ENCODE measurements at places on chromosomes 1 and 21. TPM values are rescaled to one million over a fixed set of nuclear protein-coding genes. Genes with fewer than 3 reads are reported as not detected.

Gene PCAT6
- polyA plus RNA-seq, result 6.9 TPM

DNA sequence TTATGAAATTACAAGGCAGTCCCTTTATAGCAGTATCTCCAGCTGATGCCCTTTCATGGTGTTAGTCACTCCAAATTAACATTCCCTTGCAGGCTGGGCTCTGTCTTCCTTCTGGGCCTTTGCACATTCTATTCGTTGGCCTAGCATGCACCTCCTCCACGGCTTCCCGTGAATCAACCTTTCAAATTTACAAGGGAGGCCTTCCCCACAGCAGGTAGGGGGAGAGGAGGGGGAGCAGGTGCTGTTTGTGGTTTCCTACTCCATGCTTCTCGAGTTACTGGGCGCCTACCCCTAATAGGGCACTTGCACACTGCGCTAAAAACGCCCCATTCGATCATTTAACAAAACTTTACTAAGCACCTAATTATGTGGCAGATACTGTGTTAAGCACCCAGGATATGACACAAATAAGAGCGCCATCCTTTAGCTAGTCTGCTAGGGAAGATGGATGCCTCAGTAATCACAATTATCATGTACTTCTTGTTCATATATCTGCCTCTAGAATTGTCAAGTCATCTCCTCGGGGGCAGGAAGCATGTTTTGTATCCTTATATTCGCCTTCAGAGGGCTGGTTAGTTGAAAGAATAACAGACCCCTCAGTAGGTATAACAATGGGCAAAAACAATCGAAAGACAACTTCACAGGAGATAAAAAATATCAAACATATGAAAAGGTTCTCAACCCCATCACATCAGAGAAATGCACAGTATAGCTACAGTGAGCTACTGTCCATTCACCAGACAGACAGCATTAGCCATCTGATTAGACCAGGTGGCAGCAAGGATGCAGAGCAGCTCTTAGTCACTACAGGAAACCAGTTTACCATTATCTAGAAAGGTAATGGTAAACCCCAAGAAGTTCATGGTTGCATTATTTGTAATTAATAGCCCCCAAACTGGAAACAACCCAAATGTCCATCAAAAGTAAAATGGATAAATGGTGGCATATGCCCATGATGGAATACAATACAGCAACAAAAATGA lies 1.7 kb upstream of the ADAR start:
- H3K4me1 ChIP-seq, result peaks cover 9% of the 10 kb centered on the region
- peak overlapping the region; percentile 93 for H3K27ac ChIP-seq
- DNase-seq, result no peak
- no peak overlapping the region for H3K4me3 ChIP-seq
- no peaks in the 10 kb centered on the region for H3K27me3 ChIP-seq

- no peak for DNase-seq
- H3K4me3 ChIP-seq, result no peak overlapping the region
- H3K36me3 ChIP-seq, result peaks cover 28% of the 10 kb centered on the region
- H3K4me1 ChIP-seq, result no peaks in the 10 kb centered on the region
Observed at GRCh38 chr1:77961392-77961791, 17.5 kb downstream of the FUBP1 start.

- H3K27me3 ChIP-seq, result no peaks in the 10 kb centered on the region
- no peak overlapping the region for H3K4me3 ChIP-seq
- DNase-seq, result no peak
- no peak overlapping the region for H3K27ac ChIP-seq
Observed at GRCh38 chr21:46149205-46149901, 6.0 kb downstream of the FTCD start.

- DNase-seq, result no peak
- H3K27ac ChIP-seq, result no peak overlapping the region
- no peaks in the 10 kb centered on the region for H3K36me3 ChIP-seq
- no peak overlapping the region for H3K4me3 ChIP-seq
- H3K4me1 ChIP-seq, result no peaks in the 10 kb centered on the region
- no peaks in the 10 kb centered on the region for H3K27me3 ChIP-seq
Observed at GRCh38 chr1:153232553-153232952, 15.2 kb downstream of the PRR9 start.

Gene S1PR1
- polyA plus RNA-seq, result 58.8 TPM

DNA sequence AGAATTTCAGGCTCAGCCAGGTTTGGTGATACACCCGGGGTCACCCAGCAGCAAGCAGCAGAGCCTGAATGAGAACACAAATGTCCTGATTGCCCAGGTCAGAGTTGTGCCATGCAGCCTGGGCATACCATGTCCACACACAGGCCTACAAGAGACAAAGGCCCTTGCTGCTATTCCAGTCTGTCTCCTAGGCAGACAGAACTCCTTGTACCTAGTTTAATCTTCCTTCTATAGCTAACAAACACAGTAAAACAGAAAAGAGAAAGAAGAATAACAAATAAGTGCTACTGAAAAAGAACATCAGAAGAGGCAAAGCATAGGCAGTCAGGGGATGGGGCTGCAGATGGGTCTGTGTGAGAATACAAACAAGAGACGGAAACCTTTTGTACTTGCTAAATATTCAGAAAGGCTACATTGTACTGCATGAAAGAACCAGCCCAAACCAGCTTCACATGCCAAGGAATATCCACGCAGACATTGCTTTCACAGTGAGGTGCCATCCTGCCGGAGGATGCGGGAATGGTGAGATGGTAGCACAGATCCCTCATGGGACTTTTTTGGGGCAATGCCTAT lies 401.7 kb downstream of the OMA1 start:
- DNase-seq, result no peak
- no peaks in the 10 kb centered on the region for H3K4me1 ChIP-seq
- H3K36me3 ChIP-seq, result no peaks in the 10 kb centered on the region
- H3K27me3 ChIP-seq, result no peaks in the 10 kb centered on the region

Gene GPR37L1
- polyA plus RNA-seq, result 5.8 TPM

Gene COL6A1
- polyA plus RNA-seq, result 275 TPM

DNA sequence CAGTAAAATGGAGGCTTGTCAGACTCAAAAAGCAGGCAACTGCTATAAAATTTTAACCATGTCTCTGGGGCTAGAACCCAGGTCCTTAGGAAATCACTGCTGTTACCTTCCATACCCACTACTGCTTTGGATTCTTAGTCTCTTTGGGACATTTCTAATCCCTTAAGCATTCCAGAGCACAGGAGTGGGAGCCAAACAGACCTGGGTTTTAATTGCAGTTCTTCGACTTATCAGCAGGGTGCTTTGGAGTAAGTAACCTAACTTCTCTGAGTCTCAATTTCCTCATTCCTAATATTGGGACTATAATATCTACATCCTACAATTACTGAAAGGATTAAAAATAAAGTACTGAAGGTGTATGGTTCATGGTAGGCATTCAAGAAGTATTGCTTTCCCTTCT lies 161.0 kb upstream of the BEND5 start:
- H3K27ac ChIP-seq, result no peak overlapping the region
- no peak for DNase-seq
- H3K4me1 ChIP-seq, result no peaks in the 10 kb centered on the region
- no peaks in the 10 kb centered on the region for H3K36me3 ChIP-seq

DNA sequence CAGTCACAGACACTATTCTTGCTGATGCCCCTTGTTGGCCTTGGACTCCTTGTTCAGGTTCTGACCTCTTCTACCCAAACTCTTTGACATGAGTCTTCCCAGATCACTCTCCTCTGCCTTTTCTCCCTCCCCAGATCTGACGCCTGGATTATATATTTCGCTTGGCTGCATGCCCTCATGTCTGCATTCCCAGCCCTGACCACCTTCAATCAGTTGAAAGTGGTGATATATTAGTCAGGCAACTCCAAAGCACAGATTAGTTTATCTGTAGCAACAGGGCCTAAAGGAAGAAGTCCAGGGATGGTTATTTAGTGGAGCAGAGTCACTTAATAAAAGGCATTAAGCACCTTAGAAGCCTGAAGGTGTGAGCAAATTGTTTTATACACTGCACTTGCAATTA lies 110.0 kb upstream of the GUCA2B start:
- H3K27ac ChIP-seq, result no peak overlapping the region
- no peaks in the 10 kb centered on the region for H3K36me3 ChIP-seq
- H3K4me3 ChIP-seq, result no peak overlapping the region
- DNase-seq, result no peak

- no peak for DNase-seq
- H3K36me3 ChIP-seq, result no peaks in the 10 kb centered on the region
- peaks cover 4% of the 10 kb centered on the region for H3K4me1 ChIP-seq
Observed at GRCh38 chr21:16070207-16070651, 340.4 kb downstream of the USP25 start.

- H3K4me1 ChIP-seq, result no peaks in the 10 kb centered on the region
- no peaks in the 10 kb centered on the region for H3K27me3 ChIP-seq
- no peak overlapping the region for H3K4me3 ChIP-seq
- peaks cover 4% of the 10 kb centered on the region for H3K36me3 ChIP-seq
Observed at GRCh38 chr1:93142161-93142560, 38.1 kb downstream of the TMED5 start.

Gene FAM89A
- 28.8 TPM for polyA plus RNA-seq

DNA sequence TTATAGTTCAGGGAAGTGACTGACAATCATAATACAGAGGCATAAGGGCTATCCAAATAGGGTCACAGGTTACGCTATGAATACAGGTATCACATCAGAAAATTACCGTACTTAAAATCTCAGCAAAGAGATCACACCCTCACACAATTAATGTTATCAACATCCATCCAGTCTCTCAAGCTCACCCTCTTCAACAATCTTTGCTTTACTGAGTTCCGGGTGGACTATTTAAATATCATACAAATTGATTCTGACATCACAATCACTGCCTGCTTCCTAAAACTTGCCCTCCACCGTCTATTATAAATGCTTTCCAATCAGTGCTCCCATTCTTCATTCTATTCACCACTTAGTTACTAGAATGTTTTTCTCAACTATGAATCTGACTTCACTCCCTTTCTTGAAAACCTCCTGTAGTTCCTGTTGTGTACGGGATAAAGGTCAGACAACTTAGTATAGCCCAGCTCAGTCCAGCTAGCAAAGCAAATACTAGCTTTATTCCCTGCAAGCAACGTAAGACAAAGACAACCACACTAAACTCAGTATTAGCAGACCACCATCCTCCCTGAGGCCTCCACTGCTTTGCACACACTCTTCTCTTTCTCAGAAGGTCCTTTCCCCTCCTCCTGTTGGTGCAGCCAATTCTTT lies 398.7 kb downstream of the SMYD3 start:
- no peak for DNase-seq
- H3K27ac ChIP-seq, result no peak overlapping the region
- no peaks in the 10 kb centered on the region for H3K27me3 ChIP-seq

Gene GNAT2
- not detected for polyA plus RNA-seq

- H3K4me3 ChIP-seq, result no peak overlapping the region
- no peaks in the 10 kb centered on the region for H3K36me3 ChIP-seq
- H3K27me3 ChIP-seq, result peaks cover 3% of the 10 kb centered on the region
- no peak for DNase-seq
- H3K27ac ChIP-seq, result peak overlapping the region; percentile 38
Observed at GRCh38 chr21:46060596-46061061, 37.3 kb upstream of the COL6A2 start.

DNA sequence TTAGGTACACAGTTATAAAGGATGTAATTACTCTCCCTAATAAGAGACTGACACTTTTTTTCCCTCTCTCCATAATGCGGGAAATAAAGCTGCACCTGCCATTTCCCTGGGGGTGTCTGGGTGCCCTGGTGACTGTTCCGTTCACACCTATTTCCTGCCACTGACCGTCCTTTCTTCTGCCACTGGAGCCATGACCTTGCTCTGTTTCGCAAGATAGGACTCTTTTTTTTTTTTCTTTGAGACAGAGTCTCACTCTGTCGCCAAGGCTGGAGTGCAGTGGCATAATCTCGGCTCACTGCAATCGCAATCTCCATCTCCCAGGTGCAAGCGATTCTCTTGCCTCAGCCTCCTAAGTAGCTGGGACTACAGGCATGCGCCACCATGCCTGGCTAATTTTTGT lies 66.1 kb upstream of the SERBP1 start:
- no peak for DNase-seq
- no peaks in the 10 kb centered on the region for H3K36me3 ChIP-seq
- no peaks in the 10 kb centered on the region for H3K27me3 ChIP-seq
- H3K4me3 ChIP-seq, result no peak overlapping the region

DNA sequence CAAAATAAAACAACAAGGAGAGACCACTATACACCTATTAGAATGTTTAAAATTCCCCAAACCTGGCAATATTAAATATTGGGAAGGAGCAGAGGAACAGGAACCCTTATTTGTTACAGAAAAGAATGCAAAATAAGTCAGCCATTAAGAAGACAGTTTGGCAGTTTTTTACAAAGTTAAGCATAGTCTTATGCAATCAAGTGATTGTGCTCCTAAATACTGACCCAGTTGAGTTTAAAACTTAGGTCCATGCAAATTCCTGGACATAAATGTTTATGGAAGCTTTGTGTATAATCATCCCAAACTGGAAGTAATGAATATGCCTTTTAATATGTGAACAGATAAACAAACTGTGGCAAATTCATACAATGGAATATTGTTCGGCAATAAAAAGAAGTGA lies 72.9 kb upstream of the RGS4 start:
- no peaks in the 10 kb centered on the region for H3K4me1 ChIP-seq
- H3K36me3 ChIP-seq, result no peaks in the 10 kb centered on the region
- no peak overlapping the region for H3K27ac ChIP-seq
- DNase-seq, result no peak
- H3K4me3 ChIP-seq, result no peak overlapping the region

Gene LMOD1
- polyA plus RNA-seq, result 3.5 TPM
